Activated CD8-positive, alpha-beta T cell treated with anti-CD3 and anti-CD28 coated beads, Interleukin-2, amount 10 ng/mL, durations not matched to agents 7 days and 5 days (primary cell): ENCODE measurements at places on chromosomes 5 and 9. TPM values are rescaled to one million over a fixed set of nuclear protein-coding genes. Genes with fewer than 3 reads are reported as not detected.

- no peak for DNase-seq
Measured at GRCh38 chr5:151798674-151799073, 26.9 kb downstream of the G3BP1 start.

- DNase-seq = no peak
Measured at GRCh38 chr5:170493028-170493820, 10.6 kb upstream of the KCNIP1 start.

GRCh38 chr5:106303911-106304310, 1366.8 kb downstream of the EFNA5 start:
- no peak for DNase-seq

- DNase-seq = no peak
Measured at GRCh38 chr5:123215929-123216702, 127.1 kb downstream of the PRDM6 start.

DNA sequence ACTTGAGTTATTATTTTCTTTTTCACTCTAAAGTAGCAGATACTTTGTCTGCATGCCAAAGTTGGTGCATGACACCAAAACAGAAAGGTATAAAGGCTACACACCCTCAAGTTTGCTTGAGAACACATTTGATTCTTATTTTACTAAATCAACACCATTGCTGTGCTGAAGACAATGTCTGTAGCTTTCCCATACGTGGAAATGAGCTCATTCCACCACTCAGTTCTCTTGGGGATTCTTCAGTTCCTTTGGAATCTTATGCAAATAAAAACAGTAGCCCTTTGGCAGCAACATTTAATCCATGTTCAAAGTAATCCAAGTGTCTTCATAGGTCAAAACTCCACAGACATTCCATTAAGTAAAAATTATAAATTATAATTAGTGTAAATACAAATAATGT, 264.9 kb downstream of the TLE1 start:
- DNase-seq = no peak

GRCh38 chr9:69916950-69917349, 96.3 kb downstream of the CFAP95 start:
- no peak for DNase-seq

DNA sequence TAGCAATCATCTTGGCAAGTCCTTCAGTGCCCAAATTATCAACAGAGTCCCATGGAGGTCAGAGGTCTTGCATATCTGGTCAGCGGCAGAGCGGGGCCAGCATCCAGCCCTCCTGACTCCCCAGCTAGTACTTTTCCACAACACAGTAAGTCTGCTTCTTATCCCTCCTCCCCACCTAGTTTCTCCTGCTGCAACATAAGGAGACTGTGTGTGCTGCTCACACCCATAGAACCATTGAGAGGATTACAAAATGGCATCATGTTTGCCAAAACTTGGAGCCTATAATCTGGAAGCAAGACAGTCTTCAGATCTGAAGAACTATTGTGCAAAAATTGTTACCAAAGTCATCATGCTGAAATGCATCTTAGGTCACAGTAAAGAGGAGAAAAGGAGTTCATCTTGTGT, 125.8 kb upstream of the ZNF366 start:
- no peak for DNase-seq

DNA sequence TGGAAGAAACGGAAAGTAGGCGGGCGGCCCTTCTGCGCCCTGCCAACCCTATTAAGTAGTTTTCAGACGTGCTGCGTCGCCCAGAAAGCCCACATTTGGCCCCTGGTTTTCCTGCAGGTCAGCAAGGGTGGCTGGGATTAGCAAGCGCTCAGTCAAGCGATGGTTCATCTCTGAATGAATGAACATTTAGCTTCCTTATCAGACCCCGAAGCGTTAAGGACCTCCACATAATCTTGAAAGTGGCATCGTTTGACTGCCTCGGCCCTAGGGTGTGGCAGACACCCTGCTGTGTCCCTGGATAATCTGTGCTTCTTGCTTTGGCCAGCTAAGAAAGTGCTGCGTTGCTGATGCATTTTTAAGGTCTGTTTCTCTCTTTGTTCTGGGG, 684 bp downstream of the TOR1B start:
- no peak for DNase-seq

DNA sequence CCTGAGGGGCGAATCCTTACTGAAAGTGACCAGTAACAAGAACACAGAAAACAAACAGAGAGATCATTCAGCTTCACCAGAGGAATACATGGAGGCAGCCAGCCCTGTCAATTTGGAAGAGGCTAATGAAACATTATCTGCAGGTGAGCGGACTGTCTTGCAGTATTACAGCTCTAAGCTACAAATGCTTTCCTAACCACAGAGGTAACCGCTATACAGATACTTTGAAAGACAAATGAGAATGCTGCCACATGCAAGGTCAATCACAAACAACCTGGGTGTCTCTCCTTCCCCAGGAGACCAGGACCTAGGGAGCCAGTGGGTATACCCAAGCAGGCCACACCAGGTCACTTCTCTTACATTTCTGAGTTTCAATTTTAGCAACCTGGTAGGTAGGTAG, 30.2 kb downstream of the EFNA5 start:
- DNase-seq = no peak

DNA sequence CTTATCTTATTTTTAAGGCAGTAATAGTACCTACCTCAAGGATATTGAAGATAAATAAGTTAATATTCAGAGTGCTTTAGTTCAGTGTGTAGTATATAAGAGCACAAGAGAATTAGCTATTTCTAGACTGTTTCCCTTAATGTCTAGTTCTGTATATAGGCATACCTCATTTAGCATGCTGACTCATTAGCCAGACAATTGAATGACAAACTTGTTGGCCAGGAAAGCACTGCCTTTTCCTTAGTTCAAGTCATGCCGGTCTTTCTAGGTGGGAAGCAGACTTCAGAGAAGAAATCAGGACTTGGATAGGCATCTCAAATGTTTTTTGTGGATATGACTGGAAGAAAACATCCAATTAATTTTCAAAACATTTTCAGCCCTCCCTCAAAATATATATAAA, 3.2 kb upstream of the FBXO4 start:
- DNase-seq = no peak

GRCh38 chr5:167205881-167206280, 1085.6 kb upstream of the WWC1 start:
- DNase-seq = no peak

- DNase-seq = no peak
Measured at GRCh38 chr9:85742597-85742936, 813 bp upstream of the AGTPBP1 start.

- peak; percentile 76 for DNase-seq
Measured at GRCh38 chr5:150544611-150545219, 36.8 kb downstream of the NDST1 start.

DNA sequence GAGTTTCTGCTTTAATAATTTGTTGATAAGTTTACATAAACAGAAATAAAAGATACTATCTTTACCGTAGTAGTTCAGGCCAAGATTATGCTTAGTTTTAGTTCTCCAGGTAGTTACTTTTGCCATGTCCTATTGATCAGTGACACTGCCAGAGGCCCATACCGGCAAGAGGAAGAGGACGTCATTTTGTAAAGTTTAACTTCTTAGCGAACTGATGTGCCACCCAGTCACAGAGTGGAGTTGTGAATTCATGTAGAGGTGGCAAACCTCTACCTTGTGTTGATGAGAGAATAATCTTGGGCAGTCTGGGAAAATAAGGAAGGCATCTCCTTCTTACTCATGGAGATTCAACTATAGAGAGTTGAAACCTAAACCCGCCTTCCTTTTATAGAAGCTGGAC, 21.8 kb downstream of the RGMB start:
- no peak for DNase-seq

DNA sequence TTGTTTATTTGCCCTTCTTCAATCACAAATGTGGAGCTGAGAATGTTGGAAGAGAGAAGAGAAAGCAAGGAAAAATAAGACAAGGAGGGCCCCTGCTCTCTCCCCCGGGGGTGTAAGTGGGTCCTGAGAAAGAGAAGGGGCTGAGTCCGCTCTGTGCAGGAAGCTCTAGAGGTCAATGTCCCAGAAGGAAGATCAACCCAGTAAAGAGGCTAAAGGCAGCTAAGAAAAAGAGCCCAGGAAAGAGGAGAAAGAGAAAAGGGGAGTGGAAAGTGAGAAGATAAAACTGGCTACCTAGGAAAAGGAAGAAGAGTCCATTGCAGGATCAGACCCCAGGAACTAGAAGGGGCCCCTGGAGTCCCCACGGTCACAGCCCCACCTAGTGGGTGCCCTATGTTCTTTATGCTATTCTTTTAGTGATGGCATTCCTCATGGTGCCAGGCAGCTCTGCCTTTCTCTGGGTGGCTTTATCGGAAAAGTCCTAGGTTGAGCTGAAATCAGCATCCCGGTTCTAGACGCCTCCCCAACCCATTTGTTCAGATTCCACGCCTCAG, 583.4 kb downstream of the ACTL7B start:
- DNase-seq = no peak

DNA sequence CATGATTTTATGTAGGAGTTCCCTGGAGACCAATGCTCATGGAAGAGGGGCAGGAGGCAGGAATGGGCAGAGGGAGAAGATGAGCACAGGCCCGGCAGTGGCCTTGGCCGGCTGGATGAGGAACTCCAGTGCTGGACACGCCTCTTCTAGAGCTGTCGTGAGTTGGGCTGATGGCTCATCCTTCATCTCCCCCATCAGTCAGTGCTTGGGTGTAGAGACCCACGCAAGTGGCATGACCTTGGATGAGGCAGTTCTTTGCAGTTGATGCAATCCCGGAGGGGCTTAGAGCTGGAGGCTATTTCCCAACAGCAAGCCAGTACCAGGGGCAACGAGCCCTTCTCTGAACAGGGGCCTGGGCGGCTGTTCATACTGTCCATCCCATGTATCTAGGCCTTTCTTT, 25.5 kb upstream of the ARAP3 start:
- no peak for DNase-seq

DNA sequence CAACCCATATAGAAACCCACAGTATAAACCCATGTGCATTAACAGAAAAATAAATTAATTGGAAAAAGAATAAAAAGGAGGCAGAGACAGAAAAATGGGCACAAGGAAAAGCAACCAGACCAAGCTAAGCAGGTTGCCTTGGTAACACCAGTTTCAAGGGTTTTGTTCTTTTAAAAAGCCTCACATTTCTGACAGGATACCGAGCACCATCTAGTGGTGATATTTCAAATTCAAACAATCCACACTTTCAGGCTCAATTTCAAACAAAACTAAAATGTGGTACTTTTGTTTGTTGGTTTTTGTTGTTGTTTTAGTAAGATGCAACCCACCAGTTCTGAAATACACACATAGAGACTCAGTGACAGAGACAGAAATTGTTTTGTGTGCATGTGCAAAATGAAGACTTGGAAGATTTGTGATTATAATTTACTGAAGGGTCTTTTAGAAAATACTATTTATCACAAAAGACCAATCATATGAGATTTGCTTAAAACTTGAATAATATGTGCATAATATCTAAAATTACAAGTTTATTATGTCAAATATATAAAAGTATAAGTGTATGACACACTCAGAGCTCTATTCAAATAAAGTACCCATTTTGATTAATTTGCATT, 318.2 kb downstream of the SLCO4C1 start:
- no peak for DNase-seq

DNA sequence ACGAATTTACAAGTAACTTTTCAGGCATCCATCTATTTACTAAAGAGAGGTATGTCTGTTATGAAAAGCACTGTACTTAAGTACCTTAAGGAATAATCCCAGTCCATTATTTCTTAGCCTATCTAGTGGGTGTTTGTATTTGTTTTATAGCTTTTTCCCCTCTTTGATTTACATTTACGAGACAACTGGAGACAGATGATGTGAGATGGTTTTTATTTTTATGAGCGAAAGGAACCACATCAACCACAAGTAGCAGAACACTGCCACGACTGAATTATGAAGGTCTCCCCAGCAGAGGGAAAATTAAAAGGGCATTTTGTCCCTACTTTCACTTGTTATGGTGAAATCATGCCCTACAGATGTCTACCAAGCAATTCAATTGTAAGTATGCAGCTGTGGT, 357.8 kb downstream of the NFIB start:
- no peak for DNase-seq

- DNase-seq = no peak
Measured at GRCh38 chr5:137072361-137073115, 426.6 kb downstream of the SPOCK1 start.

GRCh38 chr9:69744688-69745380, 15.0 kb downstream of the PTAR1 start:
- DNase-seq = no peak

DNA sequence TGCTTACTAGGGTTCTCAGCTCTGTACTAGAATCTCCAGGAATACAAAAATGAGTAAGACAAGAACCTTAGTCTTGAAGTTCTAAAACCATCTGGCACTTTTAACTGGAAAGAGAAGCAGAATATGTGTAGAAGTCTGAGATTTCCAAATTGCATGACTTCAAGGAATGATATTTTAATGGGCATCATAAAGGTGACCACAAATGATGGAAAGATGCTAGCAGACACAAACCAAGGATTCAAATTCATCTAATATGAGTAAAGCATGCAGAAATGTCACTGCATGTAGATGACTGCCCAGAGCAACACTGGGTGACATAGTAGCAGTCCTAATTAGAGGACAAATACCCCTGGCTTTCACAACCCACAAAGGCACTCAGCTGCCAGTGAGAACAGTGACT, 117.2 kb downstream of the RPS23 start:
- no peak for DNase-seq

GRCh38 chr9:109497226-109498153, 617 bp downstream of the PTPN3 start:
- no peak for DNase-seq

- no peak for DNase-seq
Measured at GRCh38 chr5:26470439-26470838, 567.9 kb downstream of the CDH9 start.

GRCh38 chr9:123174887-123175518, 93.4 kb downstream of the STRBP start:
- DNase-seq = no peak

GRCh38 chr5:157164521-157164920, 1.5 kb downstream of the GARIN3 start:
- DNase-seq = peak; percentile 13

DNA sequence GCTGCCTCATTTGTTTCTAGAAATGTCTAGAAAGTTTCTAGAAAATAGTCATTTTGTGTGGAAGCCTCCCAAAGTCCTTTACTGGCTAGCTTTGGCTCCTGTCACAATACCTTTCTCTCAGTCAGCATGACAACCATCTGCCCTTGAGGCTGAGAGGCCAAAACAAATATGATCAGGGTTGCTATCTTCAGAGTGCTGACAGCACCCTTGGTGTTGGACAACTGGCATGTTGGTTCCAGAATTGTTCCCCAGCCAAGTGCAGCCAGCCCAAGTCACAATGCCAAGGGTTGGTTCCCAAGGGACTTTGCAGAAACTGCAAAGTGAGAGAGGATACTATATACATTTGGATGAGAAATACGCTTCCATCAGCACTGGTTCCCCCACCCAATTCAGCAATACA, 140.9 kb upstream of the GAS1 start:
- no peak for DNase-seq

- no peak for DNase-seq
Measured at GRCh38 chr5:14996997-14997396, 125.4 kb upstream of the ANKH start.

The HSPB3 gene
- total RNA-seq = not detected

The DCANP1 gene
- total RNA-seq = not detected

The PDE8B gene
- total RNA-seq = not detected

The OR1Q1 gene
- total RNA-seq = not detected

The RELL2 gene
- 36.9 TPM for total RNA-seq

The GPR107 gene
- total RNA-seq = 22.5 TPM

The IER5L gene
- total RNA-seq = 6.0 TPM

The SH3TC2 gene
- total RNA-seq = not detected

The NR5A1 gene
- total RNA-seq = not detected

The SUSD3 gene
- total RNA-seq = 57.9 TPM

The OR1J2 gene
- total RNA-seq = not detected
